ENCODE measurements at places on chromosomes 2 and 18.
A peak's percentile ranks its signal among the peaks of the same experiment; 100 is the strongest.

DNA sequence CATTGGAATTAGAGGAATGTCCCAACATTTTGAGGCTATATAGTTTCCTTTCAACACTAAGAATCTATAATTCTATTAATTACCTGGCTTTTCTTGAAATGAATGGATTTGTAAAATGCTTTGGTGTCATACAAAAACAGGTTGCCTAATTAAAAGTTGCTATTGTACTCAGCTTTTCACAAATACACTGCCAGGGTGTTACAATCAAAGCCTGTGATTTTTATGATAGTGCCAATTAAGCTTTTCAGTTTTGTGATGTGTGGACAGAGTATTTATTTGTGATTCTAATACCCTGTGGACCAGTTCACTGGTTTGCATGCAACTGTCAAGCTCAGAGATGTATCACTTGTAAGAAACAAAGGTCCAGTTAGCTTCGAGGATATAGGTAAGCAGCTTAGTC, 71.8 kb downstream of the NAB1 start:
- DNase-seq: no peak

DNA sequence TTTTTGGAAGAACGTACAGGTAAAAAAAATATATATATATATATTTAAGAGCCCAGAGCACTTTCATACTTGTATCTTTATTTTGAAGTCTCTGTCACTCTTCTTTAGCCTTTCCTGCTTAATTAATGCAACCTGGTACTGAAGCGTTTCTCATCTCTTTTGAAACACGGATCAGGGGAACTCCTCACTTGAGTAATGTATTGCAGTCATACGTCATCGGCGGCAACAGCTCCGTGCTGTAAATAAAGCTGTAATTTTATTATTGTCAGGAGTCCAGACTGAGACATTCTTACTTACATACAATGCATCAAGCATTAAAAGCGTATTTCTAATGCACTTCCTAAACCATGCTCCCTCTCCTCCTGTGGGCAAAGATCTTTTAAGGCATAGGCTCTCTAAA, 514.7 kb downstream of the SOX11 start:
- DNase-seq: no peak

- no peak for DNase-seq
Measured at GRCh38 chr2:99081891-99082290, 59.6 kb upstream of the C2orf15 start.

DNA sequence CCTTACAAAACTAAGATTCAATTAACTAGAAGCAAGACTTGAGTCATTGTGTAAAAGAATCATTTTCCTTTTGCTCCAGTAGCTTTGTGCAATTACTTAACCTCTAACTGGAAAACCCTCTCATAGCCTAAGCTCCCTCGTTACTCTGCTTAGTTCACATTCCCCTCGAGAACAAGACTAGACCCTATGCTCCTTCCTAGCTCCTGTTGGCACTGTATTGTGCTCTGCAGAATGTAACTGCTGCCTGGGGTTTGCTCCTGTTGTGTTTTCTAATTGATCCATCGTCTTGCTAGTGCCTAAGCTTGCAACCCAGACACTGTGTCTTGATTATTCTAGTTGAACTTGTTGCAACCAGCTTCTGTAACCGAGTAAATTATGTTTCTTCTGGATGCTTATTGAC, 347.0 kb downstream of the ZNF804A start:
- no peak for DNase-seq

DNA sequence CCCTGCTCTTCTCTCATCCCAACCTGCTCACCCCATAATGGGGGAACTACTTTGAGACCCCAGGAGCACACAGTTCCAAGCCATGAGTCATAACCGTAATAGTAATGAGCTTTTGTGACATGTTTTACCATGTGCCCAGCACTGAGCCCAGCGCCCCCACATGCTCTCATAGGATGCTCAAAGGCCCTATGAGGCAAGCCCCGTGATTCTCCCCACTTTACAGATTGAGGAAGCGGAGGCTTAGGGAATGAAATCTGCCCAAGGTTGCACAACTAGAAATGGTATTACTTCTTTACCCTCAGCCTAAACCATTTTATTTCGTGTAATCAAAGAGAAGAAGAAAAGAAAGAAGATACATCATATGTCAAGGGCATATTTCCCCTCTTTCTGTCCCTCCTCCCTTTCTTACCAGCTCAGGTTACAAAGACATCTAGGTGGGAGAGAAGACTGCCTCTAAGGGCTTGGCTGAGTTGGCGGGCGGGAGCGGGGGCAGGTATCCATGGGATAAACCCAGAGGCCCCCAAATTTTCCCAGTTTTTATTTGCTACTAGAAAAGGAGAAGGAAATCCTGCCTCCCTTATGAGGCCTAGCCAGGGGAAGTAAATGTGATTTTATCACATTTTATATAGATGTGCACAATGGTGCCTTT, 24.2 kb downstream of the BCL11A start:
- peak; percentile 30 for DNase-seq

DNA sequence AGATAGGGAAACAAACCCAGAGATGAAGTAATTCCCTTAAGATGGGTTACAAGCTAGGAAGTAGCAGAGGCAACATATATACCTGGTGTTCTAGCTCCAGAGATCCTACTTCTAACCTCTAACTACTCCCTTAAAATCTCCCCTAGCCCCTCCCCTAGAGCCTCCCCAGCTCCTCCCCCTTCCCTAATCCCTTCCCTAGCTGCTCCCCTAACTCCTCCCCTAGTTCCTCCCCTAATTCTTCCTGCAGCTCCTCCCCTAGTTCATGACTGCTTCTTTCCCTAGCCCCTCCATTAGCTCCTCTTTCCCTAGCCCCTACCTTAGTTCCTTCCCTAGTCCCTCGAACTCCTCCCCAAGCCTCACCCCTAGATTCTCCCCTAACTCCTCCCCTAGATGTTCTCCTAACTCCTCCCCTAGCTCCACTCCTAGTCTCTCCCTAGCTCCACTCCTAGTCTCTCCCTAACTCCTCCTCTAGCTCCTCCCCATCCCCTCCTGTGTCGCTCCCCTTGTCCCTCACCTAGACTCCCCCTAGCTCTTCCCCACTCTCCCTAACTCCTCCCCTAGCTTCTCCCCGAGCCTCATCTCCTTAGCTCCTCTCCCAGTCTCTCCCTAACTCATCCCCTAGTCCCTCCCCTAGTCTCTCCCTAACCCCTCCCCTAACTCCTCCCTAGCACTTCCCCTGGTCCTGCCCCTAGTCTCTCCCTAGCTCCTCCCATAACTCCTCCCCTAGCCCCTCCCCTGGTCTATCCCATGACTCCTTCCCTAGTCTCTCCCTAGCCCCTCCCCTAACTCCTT, 108.9 kb downstream of the CD226 start:
- DNase-seq: no peak

DNA sequence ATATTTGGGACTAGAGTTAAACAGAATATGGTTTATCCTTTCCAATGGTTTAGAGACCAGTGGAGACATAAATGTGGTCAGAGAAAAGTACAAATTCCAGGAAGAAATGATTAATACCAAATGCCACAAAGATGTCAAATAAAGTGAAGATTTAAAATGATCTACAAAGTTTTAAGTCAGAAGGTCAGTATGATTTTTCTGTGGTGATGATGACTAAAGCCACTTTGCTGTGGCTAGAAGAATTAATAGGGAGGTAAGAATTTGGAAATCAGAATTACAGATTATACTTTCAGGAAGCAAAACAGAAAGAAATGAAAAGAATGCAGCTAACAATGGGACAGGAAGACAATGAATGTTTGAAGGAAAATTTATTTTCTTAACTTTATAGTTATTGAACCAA, 91.5 kb upstream of the CDH7 start:
- no peak for DNase-seq

GRCh38 chr2:7621018-7621814, 704.0 kb downstream of the RNF144A start:
- DNase-seq: no peak

DNA sequence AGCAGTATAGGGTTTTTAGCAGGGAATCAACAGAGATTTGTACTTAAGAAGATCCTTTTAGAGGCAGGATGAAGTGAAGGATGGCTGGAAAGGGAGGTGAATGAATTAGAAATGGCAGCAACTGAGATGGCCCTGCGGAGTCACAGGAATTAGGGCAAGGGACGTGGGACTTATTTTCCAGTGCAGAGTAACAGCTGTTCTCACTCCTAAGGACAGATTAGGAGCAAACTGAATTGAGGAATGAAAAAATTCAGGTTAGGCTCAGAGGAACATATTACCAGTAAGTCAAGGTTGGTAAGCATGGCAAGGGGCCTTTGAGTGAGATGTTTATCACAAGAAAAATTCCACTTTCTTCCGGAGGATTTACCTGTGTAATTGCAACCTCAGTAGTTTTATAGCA, 34.4 kb downstream of the COL4A3 start:
- peak; percentile 68 for DNase-seq

DNA sequence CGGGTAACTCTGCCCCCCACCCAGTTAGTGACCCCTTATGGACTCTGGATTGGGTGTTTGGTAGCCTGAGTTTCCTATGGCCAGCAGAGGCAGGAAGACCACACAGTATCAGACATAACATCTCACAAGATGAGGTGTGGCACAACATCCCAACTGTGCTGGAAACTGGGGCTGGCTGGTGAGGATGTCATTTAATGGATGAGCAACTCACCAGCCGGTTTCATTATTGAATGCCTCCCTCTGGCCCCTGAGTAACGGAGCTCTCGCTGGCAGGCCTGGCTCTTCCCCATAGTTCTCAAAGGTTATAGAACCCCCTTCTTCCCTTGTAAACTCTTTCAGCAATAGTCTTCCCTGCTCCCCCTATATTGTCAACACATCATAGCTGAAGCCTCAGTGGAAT, 195.0 kb downstream of the BCL11A start:
- DNase-seq: no peak

- DNase-seq: peak; percentile 76
Measured at GRCh38 chr18:47929681-47930198, 719 bp downstream of the SMAD2 start.

DNA sequence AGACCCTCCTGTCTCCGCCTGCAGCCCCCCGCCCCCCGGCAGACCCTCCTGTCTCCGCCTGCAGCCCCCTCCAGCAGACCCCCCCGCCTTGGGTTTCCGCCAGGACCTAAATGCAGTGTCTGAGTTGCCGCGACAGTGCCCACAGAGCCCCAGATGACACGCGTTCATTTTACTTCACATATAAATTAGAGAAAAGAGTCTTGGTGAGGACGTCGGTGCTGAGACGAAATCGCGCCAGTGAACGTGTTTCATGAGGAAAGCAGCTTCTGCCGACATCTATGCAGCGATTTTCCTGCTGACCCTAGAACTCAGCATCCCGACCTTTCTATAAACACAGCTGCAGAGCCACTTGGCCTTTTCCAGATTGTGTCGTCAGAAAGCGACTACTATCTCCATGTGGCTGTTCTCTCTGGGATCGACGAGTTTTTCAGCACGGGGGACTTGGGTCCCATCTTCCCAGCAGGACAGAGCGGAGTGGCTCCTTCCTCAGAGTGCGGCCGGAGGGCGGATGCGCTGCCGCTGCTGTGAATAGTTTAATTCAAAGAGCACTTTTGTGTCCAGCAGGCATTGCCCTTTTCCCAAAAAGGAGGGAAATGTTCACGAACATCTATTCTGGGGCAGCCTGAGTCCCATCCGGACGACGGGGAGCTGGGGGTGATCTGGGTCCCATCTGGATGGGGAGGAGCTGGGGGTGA, 136.7 kb downstream of the NFATC1 start:
- no peak for DNase-seq

- no peak for DNase-seq
Measured at GRCh38 chr18:68763083-68763482, 34.8 kb upstream of the CCDC102B start.

- no peak for DNase-seq
Measured at GRCh38 chr2:11581124-11581796, 47.4 kb downstream of the GREB1 start.

- no peak for DNase-seq
Measured at GRCh38 chr2:43269706-43270105, 43.3 kb upstream of the ZFP36L2 start.

DNA sequence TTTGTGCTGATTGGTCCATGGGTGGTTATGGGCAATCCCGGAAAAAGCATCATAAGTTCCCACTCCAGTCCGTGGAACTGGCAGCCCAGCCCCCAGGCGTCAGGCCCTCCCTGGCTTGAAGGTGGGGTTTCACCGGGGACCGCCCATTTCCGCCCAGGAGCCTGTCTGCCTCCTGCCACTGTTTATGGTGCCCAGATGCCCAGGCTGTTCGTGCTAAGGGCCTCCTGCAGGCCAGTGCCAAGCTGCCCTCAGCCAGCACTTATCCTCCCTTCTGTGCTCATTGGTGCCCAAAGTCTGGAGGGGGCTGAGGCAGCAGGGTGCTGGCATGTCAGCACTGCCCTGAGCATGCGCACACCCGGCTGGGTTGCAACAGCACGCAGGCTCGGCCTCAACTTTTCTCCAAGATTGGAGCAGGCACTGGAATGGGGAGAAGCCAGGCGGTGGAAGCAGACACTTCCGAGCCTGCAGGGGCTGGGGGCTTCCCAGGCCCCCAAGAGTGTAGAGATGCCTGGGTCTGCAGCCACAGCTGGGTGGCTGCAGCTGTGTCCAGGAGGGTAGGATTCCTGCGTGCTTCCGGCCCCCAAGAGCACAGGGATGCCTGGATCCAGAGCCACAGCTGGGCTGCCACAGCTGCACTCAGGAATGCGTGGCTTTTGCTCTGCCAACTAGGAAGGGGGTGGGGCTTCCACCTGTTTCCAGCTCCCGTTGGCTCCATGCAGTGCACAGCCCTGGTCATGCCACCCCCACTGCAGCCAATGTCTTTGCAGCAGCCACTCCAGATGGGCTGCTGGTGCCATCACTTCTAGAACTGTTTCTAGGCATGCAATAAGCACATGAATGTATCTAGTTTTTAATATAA, 74.0 kb downstream of the AGPS start:
- DNase-seq: peak; percentile 9

DNA sequence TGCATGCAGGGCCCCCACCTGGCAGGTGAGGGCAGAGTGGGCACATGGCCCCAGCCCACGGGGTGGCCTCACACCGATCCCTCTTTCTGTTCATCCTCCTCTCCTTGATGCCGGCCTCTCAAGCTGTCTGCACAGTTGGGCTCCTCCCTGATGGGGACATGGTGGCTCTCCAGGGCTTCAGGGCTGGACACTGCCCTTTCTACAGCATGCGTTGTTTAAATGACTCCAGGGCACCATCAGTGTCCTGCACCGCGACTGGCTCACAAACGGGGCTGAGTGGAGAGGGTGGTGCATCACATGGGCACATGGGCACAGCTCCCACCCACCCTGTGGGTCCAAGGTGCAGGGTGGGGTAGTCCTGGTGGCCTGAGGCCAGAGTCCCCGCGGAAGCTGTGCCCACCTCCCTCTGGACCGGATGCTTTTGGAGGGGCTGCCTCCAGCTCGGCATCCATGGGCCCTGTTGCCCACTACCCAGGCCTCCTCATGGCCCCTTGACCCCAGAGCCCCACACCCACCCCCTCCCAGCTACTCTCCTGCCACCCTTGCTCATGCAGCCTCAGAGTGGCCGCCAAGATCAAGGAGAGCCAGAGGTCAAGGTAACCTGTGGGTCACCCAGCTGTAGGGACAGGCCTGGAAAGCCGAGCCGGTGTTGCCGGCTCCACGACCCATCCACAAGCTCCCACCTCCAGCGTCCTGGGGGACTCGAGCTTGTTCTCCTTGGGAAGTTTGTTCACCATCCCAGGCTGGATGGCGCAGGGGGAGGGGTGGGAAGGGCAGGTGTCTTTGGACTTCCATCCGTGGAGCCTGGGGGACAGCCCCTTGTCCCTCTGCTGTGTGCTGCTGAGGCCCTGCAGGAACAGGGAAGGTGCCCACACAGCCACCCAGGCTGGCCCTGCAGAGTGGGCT, 12.3 kb upstream of the SNED1 start:
- DNase-seq: no peak

- no peak for DNase-seq
Measured at GRCh38 chr2:141048951-141049350, 1081.9 kb downstream of the LRP1B start.

Measured in trophoblast cell (in vitro differentiated cells and primary cell).